Activated CD4-positive, alpha-beta T cell treated with anti-CD3 and anti-CD28 coated beads, Interleukin-2, amount 10 ng/mL, durations not matched to agents 7 days and 5 days (primary cell): ENCODE measurements at places on chromosomes 3 and 15. TPM values are rescaled to one million over a fixed set of nuclear protein-coding genes. Genes with fewer than 3 reads are reported as not detected.

GRCh38 chr15:29244123-29244522 lies 25.5 kb downstream of the NSMCE3 start:
- no peak for DNase-seq
- no peaks in the 10 kb centered on the region for H3K4me1 ChIP-seq
- H3K4me3 ChIP-seq, result no peak overlapping the region
- H3K27me3 ChIP-seq, result peaks cover 2% of the 10 kb centered on the region

GRCh38 chr3:158152186-158152585 lies 42.3 kb downstream of the RSRC1 start:
- peaks cover 20% of the 10 kb centered on the region for H3K36me3 ChIP-seq
- H3K27ac ChIP-seq, result no peak overlapping the region
- H3K4me3 ChIP-seq, result no peak overlapping the region
- H3K4me1 ChIP-seq, result no peaks in the 10 kb centered on the region

NMD3 gene
- total RNA-seq, result 42.4 TPM

DNA sequence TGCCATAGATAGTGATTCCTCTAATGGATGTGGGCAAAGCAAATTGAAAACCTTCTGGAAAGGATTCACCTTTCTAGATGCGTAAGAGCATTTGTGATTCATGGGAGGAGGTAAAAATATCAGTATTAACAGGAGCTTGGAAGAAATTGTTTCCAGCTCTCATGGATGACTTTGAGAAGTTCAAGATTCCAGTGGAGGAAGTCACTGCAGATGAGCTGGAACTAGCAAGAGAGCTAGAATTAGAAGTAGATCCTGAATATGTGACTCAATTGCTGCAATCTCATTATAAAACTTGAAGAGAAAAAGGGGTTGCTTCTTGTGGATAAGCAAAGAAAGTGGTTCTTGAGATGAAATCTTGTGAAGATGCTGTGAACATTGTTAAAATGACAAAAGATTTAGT lies 88.0 kb upstream of the ACKR4 start:
- no peaks in the 10 kb centered on the region for H3K4me1 ChIP-seq
- no peak for DNase-seq
- H3K27me3 ChIP-seq, result no peaks in the 10 kb centered on the region

- H3K4me3 ChIP-seq, result no peak overlapping the region
- no peak overlapping the region for H3K27ac ChIP-seq
- H3K36me3 ChIP-seq, result peaks cover 49% of the 10 kb centered on the region
- peaks cover 9% of the 10 kb centered on the region for H3K4me1 ChIP-seq
- H3K27me3 ChIP-seq, result no peaks in the 10 kb centered on the region
Observed at GRCh38 chr3:130950641-130951040, 56.8 kb downstream of the ATP2C1 start.

DAZL gene
- not detected for total RNA-seq

GRCh38 chr15:101504866-101505609 lies 15.5 kb upstream of the PCSK6 start:
- H3K27ac ChIP-seq, result no peak overlapping the region
- H3K4me1 ChIP-seq, result peaks cover 15% of the 10 kb centered on the region
- H3K36me3 ChIP-seq, result no peaks in the 10 kb centered on the region
- DNase-seq, result no peak
- no peak overlapping the region for H3K4me3 ChIP-seq

- H3K27ac ChIP-seq, result no peak overlapping the region
- DNase-seq, result no peak
- H3K36me3 ChIP-seq, result no peaks in the 10 kb centered on the region
- peaks cover 2% of the 10 kb centered on the region for H3K27me3 ChIP-seq
- H3K4me1 ChIP-seq, result peaks cover 5% of the 10 kb centered on the region
- H3K4me3 ChIP-seq, result no peak overlapping the region
Observed at GRCh38 chr3:157237886-157238285, 77.9 kb upstream of the CCNL1 start.

DNA sequence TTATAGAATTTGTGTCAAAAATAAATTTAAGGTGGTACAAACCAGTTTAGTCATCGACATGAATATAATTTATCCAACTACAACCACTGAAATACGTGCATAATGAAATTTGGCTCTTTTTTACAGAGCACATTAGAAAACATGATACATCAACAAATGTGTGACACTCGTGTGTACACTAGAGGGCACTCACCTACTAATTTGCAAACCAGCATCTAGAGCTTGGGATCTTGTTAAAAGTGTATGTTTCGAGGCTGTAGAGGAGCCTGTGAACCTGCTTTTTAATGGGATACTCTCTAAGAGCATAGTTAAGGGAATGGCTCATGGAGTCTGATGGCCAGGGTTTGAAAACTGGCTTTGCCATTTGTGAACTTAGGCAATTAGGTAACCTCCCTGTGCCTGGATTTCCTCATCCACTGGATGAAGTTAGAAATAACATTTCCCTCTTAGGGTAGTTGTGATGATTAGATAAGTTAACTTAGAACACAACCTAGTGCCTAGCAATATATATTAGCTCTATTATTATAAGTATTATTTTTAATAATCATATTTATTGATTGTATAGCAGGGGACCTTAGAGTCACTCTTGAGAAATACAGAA lies 8.8 kb upstream of the CPOX start:
- peak; percentile 50 for DNase-seq
- peaks cover 14% of the 10 kb centered on the region for H3K4me1 ChIP-seq
- no peaks in the 10 kb centered on the region for H3K36me3 ChIP-seq
- peaks cover 3% of the 10 kb centered on the region for H3K27me3 ChIP-seq
- no peak overlapping the region for H3K4me3 ChIP-seq

ZIC4 gene
- not detected for total RNA-seq

- no peak overlapping the region for H3K4me3 ChIP-seq
- DNase-seq, result no peak
- no peak overlapping the region for H3K27ac ChIP-seq
- no peaks in the 10 kb centered on the region for H3K4me1 ChIP-seq
Observed at GRCh38 chr3:140406655-140407054, 271.2 kb upstream of the TRIM42 start.

WDR93 gene
- not detected for total RNA-seq

DNA sequence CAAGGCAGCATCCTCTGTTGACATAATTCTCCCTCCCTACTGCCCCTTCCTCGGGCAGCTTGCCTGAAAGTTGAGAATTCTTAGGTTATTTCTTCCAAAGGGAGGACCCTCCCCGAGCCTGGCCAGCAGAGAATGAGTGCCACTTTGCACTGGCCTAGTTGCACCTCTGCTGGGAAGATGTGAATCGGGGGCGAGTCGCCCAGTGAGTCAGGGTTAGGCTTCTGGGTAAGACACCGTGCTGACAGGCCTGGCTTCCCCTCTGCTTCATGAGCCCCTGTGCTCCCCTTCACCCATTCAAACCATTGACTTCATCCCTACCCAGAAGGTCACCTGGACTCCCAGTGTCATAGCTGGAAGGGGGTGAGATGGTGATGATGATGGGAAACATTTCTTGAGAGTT lies 82.3 kb downstream of the AAGAB start:
- no peaks in the 10 kb centered on the region for H3K27me3 ChIP-seq
- peaks cover 93% of the 10 kb centered on the region for H3K36me3 ChIP-seq
- no peak overlapping the region for H3K4me3 ChIP-seq
- no peak for DNase-seq

- H3K27me3 ChIP-seq, result no peaks in the 10 kb centered on the region
- H3K4me1 ChIP-seq, result no peaks in the 10 kb centered on the region
- no peaks in the 10 kb centered on the region for H3K36me3 ChIP-seq
- H3K4me3 ChIP-seq, result no peak overlapping the region
Observed at GRCh38 chr3:52507359-52507758, 12.2 kb downstream of the STAB1 start.

RTP2 gene
- total RNA-seq, result not detected

DNA sequence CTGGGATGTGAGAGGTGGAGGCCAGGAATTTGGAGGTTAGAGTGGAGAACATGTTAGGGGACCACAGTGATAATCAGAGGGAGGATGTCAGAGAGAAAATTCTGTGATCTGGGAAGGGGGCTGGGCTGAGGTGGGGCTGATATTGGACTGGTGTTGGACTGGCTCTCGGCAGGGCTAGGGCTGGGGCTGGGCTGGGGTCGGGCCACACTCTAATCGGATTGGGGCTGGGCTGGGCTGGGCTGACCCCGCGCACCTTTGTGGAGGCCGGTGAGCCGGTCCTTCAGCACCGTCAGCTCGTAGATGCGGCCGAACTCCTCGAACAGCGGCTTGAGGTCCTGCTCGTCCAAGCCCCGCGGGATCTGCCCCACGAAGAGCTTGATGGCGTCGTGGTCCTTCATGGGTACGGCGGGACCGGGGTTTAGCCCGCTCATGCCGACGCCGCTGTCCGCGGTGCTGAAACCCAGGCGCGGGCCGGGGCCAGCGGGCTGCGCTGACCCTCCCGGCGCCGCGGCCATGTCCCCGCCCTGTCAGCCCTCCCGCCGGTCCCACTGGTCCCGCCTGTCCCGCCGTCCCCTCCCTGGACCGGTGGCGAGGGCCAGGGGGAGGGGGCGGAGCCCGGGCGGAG lies 485 bp downstream of the CELF6 start:
- peak; percentile 48 for DNase-seq
- H3K27me3 ChIP-seq, result peaks cover 20% of the 10 kb centered on the region
- H3K27ac ChIP-seq, result no peak overlapping the region

- peaks cover 52% of the 10 kb centered on the region for H3K4me1 ChIP-seq
- H3K36me3 ChIP-seq, result no peaks in the 10 kb centered on the region
- no peak for DNase-seq
- peak overlapping the region; percentile 19 for H3K27ac ChIP-seq
Observed at GRCh38 chr15:40941068-40941527, 12.0 kb downstream of the DLL4 start.

SAMMSON gene
- total RNA-seq, result not detected

- H3K4me3 ChIP-seq, result no peak overlapping the region
- H3K27me3 ChIP-seq, result no peaks in the 10 kb centered on the region
- no peak for DNase-seq
- H3K36me3 ChIP-seq, result peaks cover 9% of the 10 kb centered on the region
- H3K27ac ChIP-seq, result no peak overlapping the region
- H3K4me1 ChIP-seq, result no peaks in the 10 kb centered on the region
Observed at GRCh38 chr3:155946178-155946577, 75.7 kb downstream of the GMPS start.

DNA sequence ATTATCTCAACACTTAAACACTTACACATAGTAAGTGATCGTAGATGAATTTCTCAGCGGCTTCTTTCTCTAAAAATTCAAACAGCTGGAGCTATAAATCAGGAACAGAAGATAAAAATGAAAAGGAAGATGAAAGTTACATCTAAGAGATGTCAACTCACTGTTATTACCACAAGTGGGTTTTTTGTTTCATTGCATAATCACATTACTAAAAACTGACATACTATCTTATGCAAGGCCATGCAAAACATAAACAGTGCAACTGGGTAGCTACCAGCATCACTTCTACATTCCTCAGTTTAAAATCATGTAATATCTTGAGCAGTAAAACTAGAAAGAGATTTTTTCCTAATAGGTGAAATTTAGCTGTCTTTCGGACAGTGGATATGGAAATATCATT lies 14.9 kb downstream of the MINDY4B start:
- no peak overlapping the region for H3K27ac ChIP-seq
- DNase-seq, result no peak
- H3K4me3 ChIP-seq, result no peak overlapping the region
- no peaks in the 10 kb centered on the region for H3K36me3 ChIP-seq

GRCh38 chr3:136166507-136166906 lies 29.6 kb downstream of the MSL2 start:
- no peak overlapping the region for H3K27ac ChIP-seq
- no peaks in the 10 kb centered on the region for H3K27me3 ChIP-seq
- no peak overlapping the region for H3K4me3 ChIP-seq
- DNase-seq, result no peak
- H3K36me3 ChIP-seq, result peaks cover 21% of the 10 kb centered on the region

SEMA3B gene
- 0.37 TPM for total RNA-seq

GRCh38 chr3:18097473-18097872 lies 327.7 kb downstream of the SATB1 start:
- H3K27me3 ChIP-seq, result peaks cover 6% of the 10 kb centered on the region
- H3K36me3 ChIP-seq, result no peaks in the 10 kb centered on the region
- H3K27ac ChIP-seq, result no peak overlapping the region

NSUN3 gene
- total RNA-seq, result 16.6 TPM

- no peak overlapping the region for H3K4me3 ChIP-seq
- H3K4me1 ChIP-seq, result no peaks in the 10 kb centered on the region
- DNase-seq, result no peak
- H3K27ac ChIP-seq, result no peak overlapping the region
Observed at GRCh38 chr15:70792171-70792573, 28.8 kb upstream of the UACA start.

GRCh38 chr15:28889346-28889745 lies 3.6 kb downstream of the APBA2 start:
- peak overlapping the region; percentile 98 for H3K27ac ChIP-seq
- H3K4me3 ChIP-seq, result no peak overlapping the region
- peaks cover 6% of the 10 kb centered on the region for H3K36me3 ChIP-seq
- H3K27me3 ChIP-seq, result peaks cover 17% of the 10 kb centered on the region

GRCh38 chr15:37149146-37149545 lies 48.8 kb upstream of the MEIS2 start:
- DNase-seq, result no peak
- H3K27ac ChIP-seq, result no peak overlapping the region
- no peaks in the 10 kb centered on the region for H3K27me3 ChIP-seq
- H3K4me1 ChIP-seq, result no peaks in the 10 kb centered on the region
